ENCODE measurements at places on chromosomes 12 and 14. TPM values are rescaled to one million over a fixed set of nuclear protein-coding genes. Genes with fewer than 3 reads are reported as not detected.

GRCh38 chr14:93733631-93734030 lies 54.7 kb downstream of the PRIMA1 start:
- H3K4me1 ChIP-seq = peaks cover 2% of the 10 kb centered on the region
- no peak overlapping the region for H3K4me3 ChIP-seq
- H3K36me3 ChIP-seq = no peaks in the 10 kb centered on the region
- no peaks in the 10 kb centered on the region for H3K27me3 ChIP-seq

DNA sequence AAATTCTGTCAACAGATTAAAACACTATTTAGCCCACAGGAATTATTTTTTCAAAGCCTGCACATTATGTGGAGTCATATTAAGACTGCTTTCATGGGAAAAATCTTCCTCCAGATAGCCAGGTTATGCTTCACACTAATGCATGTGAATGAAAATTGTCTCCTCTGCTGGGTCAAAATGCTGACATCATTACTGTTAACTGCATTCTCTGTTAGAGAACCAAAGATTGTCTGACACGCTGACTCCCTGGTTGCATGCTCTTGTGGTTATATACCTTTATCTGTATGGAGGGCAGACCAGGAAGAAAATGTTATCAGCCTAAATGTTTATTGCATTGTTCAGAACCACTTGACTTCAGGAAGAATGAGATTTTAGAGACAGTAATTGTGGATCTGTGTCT lies 432.2 kb upstream of the MDGA2 start:
- H3K4me1 ChIP-seq = no peaks in the 10 kb centered on the region
- DNase-seq = no peak
- no peak overlapping the region for H3K27ac ChIP-seq
- H3K27me3 ChIP-seq = no peaks in the 10 kb centered on the region

DNA sequence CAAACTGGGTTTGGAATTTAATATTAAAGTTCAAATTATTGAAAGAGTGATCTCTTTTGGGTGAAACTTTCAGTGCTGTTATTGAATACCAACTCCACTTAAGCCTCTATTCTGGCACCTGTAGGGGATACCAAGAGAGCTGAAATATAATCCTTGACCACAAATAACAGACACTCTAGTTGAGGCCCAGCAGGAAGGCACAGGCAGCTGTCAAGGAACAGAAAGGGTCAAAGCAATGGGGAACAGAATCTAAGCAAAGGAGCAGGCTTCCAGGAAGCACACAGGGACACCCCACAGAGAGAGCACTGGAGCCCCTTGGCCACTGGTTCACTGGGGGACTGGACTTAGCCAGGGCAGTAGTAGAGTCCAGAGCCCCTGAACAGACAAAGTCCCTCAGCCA lies 120.9 kb upstream of the SFSWAP start:
- H3K4me3 ChIP-seq = no peak overlapping the region
- H3K27me3 ChIP-seq = no peaks in the 10 kb centered on the region
- H3K36me3 ChIP-seq = no peaks in the 10 kb centered on the region

DNA sequence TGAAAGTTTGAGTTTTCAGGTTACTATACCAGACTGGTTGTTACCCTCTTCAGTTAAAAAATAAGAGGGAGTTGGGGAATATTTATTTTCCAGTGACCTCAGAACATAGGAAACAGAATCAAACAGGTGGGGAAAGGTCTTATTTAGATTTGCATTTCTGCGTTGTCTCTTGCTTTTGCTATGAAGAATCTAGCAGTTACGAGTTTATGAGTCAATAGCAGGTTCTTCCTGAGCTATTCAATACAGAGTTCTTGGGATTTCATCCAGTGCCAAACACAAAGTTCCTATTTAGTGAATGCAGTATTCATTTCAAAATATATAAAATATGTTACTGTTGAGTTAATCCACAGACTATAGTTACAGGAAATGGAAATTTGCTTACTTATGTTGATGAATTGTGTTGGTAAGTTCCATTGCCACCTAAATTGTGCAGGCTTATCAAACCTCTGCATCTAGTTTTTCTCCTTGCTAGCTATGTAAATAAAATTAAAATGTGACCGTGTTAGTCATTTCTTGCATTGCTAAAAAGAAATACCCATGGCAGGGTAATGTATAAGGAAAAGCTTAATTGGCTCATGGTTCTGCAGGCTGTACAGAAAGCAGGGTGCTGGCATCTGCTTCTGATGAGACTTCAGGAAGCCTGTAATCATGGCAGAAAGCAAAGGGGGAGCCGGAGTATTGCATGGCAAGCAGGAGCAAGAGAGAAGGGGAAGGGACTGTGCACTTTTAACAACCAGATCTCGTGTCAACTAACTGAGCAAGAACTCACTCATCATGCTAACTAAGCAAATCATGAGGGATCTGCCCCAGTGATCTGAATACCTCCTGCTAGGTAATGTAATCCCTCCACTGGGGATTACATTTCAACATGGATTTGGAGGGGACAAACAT lies 110.2 kb downstream of the KTN1 start:
- no peak overlapping the region for H3K27ac ChIP-seq
- no peaks in the 10 kb centered on the region for H3K4me1 ChIP-seq
- H3K27me3 ChIP-seq = no peaks in the 10 kb centered on the region
- no peak for DNase-seq
- no peak overlapping the region for H3K4me3 ChIP-seq
- H3K36me3 ChIP-seq = no peaks in the 10 kb centered on the region

- H3K27ac ChIP-seq = peak overlapping the region; percentile 36
- H3K4me1 ChIP-seq = peaks cover 18% of the 10 kb centered on the region
- H3K27me3 ChIP-seq = no peaks in the 10 kb centered on the region
- H3K36me3 ChIP-seq = no peaks in the 10 kb centered on the region
- no peak overlapping the region for H3K4me3 ChIP-seq
These were observed 6.1 kb downstream of the RAPGEF3 start for GRCh38 chr12:47752552-47752951.

DNA sequence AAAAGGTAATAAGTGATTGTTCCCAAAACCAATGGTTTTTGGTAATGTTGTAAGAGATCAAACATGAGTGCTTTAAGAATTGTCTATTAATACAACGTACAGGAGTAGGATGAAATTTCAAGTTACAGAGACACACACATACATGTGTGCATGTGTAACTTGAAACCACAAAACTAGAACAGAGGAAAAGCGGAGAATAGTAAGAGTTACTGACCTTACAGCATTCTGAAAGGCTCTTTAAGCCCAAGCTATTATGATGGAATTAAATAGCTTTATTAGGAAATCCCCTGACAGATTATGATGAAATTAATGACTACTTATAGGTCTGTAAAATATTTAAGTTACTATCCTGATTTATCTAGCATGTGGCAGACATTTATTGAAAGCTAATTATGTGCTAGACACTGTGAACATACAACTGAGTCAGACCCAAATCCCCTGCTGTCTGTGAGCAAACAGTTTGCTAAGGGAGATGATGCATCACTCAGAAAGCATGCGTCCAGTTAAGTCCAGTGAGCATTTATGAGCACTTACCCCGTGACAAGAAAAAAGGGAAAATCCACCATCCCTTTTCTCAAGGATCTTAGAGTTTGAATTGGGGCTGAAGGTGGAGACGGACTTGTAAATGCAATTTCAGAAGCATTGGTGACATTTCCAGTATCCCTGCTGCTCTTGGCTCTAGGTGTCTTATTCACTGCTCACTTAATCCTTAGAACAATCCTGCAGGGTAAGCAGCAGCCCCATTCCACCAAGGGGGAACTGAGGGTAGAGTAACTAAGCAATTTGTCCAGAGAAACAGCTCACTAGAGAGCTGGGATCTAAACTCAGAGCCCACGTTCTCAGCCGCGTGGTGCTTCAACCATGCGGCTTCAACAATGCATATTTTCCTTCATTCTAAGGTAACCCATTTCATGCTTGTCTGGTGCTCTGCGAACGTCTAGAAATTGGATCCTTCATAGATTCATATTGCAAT lies 117.4 kb downstream of the EML1 start:
- no peak overlapping the region for H3K4me3 ChIP-seq
- H3K27me3 ChIP-seq = no peaks in the 10 kb centered on the region
- DNase-seq = no peak
- H3K27ac ChIP-seq = no peak overlapping the region

- DNase-seq = peak; percentile 48
- H3K36me3 ChIP-seq = no peaks in the 10 kb centered on the region
- peak overlapping the region; percentile 17 for H3K27ac ChIP-seq
These were observed 392 bp downstream of the SLC15A4 start for GRCh38 chr12:128823216-128823915.

GRCh38 chr14:89110110-89110509 lies 285.7 kb downstream of the TTC8 start:
- H3K27me3 ChIP-seq = no peaks in the 10 kb centered on the region
- no peak overlapping the region for H3K27ac ChIP-seq

- H3K27ac ChIP-seq = no peak overlapping the region
- no peaks in the 10 kb centered on the region for H3K27me3 ChIP-seq
- no peak overlapping the region for H3K4me3 ChIP-seq
- no peak for DNase-seq
- no peaks in the 10 kb centered on the region for H3K4me1 ChIP-seq
These were observed 22.4 kb downstream of the EIF2B2 start for GRCh38 chr14:75025082-75025481.

- H3K27ac ChIP-seq = no peak overlapping the region
- DNase-seq = no peak
- no peaks in the 10 kb centered on the region for H3K36me3 ChIP-seq
- no peaks in the 10 kb centered on the region for H3K27me3 ChIP-seq
- H3K4me3 ChIP-seq = no peak overlapping the region
These were observed 48.2 kb upstream of the FRMD6 start for GRCh38 chr14:51603495-51603894.

DNA sequence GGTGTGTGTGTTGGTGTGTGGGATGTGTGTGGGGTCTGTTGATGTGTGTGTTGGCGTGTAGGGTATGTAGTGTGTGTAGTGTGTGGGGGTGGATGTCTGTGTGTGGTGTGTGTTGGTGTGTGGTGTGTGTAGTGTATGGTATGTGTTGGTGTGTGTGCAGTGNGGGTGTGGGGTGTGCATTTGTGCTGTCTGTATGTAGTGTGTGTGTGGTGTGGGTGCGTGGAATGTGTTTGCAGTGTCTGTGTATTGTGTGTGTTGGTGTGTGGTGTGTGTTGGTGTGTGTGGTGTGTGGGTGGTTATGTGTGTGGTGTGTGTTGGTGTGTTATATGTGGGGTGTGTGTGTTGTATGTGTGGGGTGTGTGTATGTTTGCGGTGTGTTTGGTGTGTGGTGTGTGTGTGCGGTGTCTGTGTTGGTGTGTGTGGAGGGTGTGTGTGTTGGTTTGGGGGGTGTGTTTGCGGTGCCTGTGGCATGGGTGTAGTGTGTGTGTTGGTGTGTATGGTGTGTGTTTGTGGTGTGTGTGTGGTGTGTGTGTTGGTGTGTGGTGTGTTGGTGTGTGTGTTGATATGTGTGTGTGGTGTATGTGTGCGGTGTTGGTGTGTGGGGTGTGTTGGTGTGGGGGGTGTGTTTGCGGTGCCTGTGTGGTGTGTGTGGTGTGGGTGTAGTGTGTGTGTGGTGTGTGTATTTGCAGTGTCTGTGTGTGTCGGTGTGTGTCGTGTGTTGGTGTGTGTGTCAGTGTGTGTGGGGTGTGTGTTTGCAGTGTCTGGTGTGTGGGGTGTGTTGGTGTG lies 14.7 kb downstream of the MLXIP start:
- no peak overlapping the region for H3K27ac ChIP-seq
- no peak overlapping the region for H3K4me3 ChIP-seq
- no peak for DNase-seq
- H3K36me3 ChIP-seq = no peaks in the 10 kb centered on the region
- H3K27me3 ChIP-seq = no peaks in the 10 kb centered on the region

The NRXN3 gene
- polyA plus RNA-seq = 4.2 TPM

- DNase-seq = no peak
- no peak overlapping the region for H3K27ac ChIP-seq
- no peaks in the 10 kb centered on the region for H3K36me3 ChIP-seq
These were observed 1.6 kb upstream of the DGKA start for GRCh38 chr12:55929306-55929791.

The CFAP54 gene
- polyA plus RNA-seq = 0.15 TPM

The HSPB8 gene
- polyA plus RNA-seq = 14.3 TPM

- DNase-seq = no peak
- no peak overlapping the region for H3K27ac ChIP-seq
- no peaks in the 10 kb centered on the region for H3K27me3 ChIP-seq
- peaks cover 24% of the 10 kb centered on the region for H3K4me1 ChIP-seq
- H3K36me3 ChIP-seq = no peaks in the 10 kb centered on the region
These were observed 188.5 kb downstream of the ZFP36L1 start for GRCh38 chr14:68604361-68604730.

DNA sequence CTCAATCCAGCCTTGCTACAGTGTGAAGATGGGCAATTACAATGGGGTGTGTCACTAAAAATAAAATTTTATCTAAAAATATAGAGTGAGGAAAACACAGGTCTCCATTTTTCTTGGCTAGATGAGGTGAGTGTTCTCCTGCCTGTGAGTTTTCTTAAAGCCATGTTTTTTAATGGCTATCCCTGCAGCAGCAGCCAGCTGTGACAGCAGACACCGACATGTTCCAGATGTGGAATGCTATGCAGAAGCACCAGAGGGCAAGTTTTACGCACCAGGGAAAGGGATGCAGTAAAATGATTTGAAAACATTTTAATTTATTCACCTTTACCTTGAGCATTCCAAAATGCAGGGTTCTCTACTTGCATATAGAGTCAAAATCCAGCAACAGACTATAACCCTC lies 577.0 kb upstream of the STXBP6 start:
- H3K27ac ChIP-seq = no peak overlapping the region
- no peaks in the 10 kb centered on the region for H3K27me3 ChIP-seq
- H3K4me3 ChIP-seq = no peak overlapping the region
- DNase-seq = no peak
- H3K4me1 ChIP-seq = no peaks in the 10 kb centered on the region
- no peaks in the 10 kb centered on the region for H3K36me3 ChIP-seq

The TBC1D30 gene
- polyA plus RNA-seq = 1.1 TPM

The RDH16 gene
- polyA plus RNA-seq = 0.34 TPM

The TOMM20L gene
- not detected for polyA plus RNA-seq

DNA sequence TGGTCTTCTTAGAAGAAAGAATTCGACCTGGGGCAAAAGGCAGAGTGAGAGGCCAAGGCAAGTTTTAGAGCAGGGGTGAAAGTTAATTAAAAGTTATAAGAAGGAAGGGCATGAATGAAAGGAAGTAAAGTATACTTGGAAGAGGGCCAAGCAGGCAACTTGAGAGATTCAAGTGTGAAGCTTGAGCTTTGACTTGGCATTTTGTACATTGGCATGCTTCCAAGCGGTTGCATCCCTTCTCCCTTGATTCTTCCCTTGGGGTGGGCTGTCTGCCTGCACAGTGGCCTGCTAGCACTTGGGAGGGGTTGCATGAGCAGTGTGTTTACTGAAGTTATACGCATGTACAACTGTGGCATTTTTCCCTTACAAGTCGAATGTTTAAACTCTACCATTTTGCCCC lies 74.8 kb upstream of the MGAT4C start:
- no peaks in the 10 kb centered on the region for H3K27me3 ChIP-seq
- no peaks in the 10 kb centered on the region for H3K36me3 ChIP-seq
- no peak overlapping the region for H3K27ac ChIP-seq
- no peak overlapping the region for H3K4me3 ChIP-seq

GRCh38 chr12:119808441-119808840 lies 68.7 kb downstream of the CIT start:
- H3K4me1 ChIP-seq = peaks cover 4% of the 10 kb centered on the region
- no peaks in the 10 kb centered on the region for H3K27me3 ChIP-seq
- H3K27ac ChIP-seq = no peak overlapping the region

Measured in ovary (tissue), 10 donors.